SK-N-SH (cell line): ENCODE measurements at places on chromosomes 4 and X.

- no peak for DNase-seq
These were observed 192.2 kb downstream of the KCTD8 start for GRCh38 chr4:44256414-44256813.

DNA sequence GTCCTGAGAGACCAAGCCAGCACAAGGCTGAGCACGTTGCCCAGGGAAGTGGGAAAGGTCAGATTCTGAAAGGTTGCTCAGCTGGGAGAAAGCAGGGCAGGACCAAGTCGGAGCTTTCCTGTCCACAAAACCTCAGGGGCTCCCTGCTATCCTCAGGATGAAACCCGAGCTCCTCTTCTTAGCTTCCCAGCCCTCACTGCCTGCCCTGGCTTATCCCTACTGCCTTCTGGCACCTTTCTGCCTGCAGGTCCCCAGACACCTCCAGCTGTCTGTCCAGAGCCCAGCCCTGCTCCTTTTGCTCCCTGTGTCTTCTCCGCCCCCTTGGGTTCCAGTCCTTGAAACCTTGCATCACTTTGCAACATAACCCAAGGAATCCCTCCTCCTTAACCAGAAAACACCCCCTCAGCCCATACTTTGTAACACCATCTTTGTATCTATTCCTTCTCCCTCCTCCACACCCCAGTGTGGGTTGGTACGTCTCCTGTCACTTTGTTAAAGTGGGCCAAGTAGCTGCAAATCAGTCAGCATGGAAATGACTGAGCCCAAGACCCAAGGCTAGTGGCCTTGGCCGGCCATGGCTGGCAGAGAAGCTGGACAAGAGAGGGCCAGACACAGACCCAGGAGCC lies 20.0 kb upstream of the PRRG3 start:
- no peak for DNase-seq

- DNase-seq, result peak; percentile 62
These were observed 13.8 kb upstream of the ENOX2 start for GRCh38 chrX:130916636-130917422.

GRCh38 chrX:43707812-43708548 lies 51.9 kb downstream of the MAOA start:
- DNase-seq, result no peak
